ENCODE measurements at places on chromosomes 7 and 10.
A peak's percentile ranks its signal among the peaks of the same experiment; 100 is the strongest.

GRCh38 chr7:140982508-140982907 lies 32.2 kb downstream of the MRPS33 start:
- no peak for DNase-seq

DNA sequence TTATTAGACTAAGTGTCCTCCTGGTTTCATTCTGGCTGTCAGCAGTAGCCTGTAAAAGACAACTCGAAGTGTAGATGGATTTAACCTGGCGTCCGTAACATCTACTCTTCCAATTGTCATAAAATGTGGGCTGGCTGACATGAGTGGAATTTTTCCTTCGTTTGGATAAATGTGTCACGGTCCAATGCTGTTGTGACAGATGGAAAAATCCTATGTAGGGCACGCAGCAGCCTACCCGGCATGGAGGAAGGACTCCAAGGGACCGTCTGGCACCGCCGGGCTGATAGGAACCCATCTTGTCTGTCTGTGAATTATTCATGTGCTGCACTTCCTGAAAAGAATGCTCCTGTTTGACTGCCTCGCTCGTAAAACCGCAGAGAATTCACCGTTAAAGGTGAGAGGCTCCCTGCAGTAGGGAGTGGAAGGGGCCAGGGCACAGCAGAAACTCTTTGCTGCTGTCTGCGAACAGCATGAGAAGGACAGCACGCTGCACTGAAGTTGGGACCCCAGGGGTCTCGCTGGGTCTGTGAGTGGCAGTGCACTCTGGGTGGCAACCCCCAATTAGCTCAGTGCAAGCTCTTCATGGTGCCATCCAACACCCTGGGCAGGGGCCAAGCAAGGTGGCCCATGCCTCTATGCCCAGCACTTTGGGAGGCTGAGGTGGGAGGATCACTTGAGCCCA lies 1.6 kb upstream of the ORAI2 start:
- no peak for DNase-seq

DNA sequence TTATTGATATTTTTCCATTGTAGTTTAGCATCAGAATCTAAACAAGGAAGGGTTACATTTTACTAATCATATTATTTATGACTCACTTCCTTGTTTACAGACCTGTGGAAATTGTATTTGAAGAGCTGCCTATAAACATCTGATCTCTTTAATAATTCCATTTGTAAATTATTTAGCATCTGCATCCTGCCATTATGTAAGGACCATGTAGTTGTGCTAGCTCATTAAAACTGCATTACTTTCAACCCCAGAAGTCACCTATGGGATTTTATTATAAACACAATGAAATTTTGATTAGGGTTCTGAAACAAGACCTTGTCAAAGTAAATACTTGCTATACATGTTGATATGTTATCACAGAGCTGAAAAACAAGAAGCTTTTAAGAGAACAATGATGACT lies 146.8 kb upstream of the SLC26A5 start:
- DNase-seq, result no peak

DNA sequence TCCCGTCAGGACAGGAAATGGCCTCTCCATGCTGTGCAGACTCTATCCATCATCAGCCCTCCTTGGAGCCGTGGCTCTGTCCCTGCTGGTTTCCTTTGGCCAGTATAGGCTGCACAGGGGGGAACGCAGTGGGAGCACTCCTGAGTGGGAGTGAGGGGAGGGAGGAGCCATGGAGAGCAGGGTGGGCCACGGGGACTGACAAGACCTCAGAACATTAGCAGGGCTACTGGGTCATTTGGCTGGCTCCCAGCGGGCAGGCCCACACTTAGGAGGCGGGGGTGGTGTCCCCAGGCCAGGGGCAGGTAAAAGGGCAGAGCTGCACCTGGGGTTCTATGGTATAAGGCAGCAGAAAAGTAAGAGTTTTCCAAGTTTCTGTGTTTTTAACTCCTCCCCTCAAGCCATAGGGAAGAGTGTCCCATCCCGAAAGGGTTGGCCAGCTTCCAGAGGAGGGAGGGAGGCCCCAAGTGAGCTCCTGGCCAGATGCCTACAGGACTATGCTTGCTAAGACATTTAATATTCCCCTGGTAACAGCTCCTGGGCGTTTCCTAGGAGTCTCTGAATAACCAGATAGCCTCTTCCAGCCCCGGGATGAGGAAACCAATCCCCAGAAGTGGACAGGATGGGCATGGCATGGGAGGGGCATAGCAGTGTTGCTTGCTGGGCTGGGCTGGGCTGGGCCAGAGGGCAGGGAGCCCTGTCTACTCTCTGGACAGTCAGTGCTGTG lies 5.5 kb upstream of the OPN4 start:
- peak; percentile 48 for DNase-seq

DNA sequence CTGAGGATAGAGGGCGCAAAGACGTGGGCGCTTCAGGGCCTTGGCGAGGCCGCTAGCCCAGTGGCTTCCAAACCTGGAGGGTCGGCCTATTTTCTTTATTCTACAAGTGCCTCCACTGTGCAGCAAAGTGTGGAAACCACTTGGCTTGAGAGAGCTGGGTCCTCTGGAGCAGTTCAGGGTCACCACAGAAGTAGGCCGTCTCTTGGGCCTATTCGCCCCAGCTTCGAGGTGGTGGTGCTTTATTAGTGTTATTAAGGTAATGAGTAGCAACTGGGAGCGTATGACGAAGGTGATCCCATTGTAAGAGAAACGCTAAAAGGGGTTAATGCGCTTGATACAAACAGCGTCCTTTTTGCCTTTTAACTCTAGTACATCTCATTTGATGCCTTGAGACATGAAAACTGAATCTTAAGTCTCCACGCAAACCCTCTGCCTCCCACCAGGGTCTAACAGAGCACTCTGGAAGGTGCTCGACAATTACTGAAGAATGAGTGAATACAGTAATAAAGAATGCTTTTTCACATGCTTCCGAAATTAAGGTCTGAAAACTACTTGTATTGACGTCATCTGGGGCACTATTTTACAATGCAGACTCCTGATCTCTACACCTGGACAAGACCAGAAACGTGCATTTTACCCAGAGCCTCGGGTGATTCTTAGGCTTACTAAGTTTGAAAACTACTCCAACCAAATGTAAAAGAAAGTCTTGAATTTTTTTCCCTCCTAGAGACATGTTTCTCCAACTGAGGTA lies 647 bp upstream of the GSAP start:
- no peak for DNase-seq

DNA sequence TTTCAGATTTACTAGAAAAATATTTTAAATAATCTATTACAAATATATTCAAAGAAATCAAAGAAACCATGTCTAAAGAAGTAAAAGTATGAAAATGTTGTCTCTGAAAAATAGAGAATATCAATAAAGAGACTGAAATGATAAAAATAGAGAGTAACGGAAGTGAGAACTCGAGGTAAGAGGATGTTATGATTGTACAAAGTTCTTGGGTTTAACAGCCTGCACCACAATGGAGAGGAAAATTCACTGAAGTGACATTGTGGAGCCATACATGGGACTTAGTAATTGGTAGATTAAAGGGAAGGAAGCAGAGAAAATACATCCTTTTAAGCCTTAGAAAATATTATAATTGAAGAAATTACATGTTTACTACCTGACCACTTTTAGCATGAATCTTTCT lies 77.9 kb downstream of the THSD7A start:
- no peak for DNase-seq

DNA sequence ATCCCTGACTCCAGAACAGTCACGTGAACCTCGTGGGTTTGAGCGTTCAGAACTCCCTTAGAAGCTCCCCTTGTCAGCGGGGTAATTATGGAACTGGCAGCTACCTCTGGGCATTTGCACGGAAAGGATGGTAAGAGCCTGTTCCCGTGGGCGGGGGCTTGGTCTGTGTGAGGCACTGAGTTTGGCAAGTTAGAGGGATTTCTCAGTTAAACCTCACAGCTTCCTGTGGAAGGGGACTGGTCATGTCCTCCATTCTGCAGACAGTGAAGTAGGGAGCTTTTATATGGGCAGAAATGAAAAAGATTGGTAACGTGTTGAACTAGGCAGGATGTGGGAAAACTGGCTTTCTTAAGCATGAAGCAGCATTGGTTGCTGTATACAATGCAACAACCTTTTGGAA lies 16.0 kb downstream of the PALD1 start:
- DNase-seq, result no peak

DNA sequence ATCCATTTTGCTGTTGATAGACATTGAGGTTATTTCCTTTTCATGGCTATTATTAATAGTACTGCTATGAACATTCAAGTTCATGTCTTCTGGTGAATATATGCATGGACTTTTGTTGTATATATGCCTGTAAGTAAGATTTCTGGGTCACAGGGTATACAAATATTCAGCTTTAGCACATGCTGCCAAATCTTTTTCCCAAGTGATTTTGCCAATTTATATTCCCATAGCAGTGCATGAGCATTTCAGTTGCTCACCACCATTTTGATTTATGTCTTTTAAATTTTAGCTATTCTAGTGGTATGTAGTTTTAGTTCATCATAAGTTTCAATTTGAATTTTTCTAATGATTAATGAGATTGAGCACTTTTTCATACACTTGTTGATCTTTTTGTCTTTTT lies 59.9 kb downstream of the CALD1 start:
- DNase-seq, result no peak

- DNase-seq, result peak; percentile 39
These were observed 6.4 kb downstream of the USP54 start for GRCh38 chr10:73584737-73585136.

- DNase-seq, result peak; percentile 19
These were observed 187.4 kb downstream of the RNLS start for GRCh38 chr10:88395677-88396076.

GRCh38 chr10:131728286-131729228 lies 172.3 kb upstream of the PPP2R2D start:
- no peak for DNase-seq

- peak; percentile 51 for DNase-seq
These were observed 58.3 kb downstream of the INPP5A start for GRCh38 chr10:132595854-132596253.

DNA sequence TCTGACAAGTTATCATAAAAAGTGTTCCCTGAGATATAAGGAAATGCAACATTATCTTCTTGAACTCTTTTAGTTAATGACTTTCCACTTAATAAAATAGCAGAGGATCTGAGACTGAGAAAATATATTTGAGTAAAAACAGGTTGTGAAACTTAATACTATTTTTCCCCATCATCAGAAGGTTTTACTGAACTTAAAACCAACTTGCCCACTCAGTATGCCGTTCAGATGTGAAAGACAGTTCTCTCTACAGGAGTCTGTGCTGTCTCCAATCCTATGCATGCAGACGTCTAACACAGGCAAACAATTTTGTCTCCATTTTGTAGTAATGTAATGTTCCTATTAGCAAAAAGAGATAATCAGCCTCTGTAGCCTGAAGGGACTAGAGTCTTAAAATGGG lies 38.2 kb upstream of the CYP2C18 start:
- no peak for DNase-seq

- peak; percentile 41 for DNase-seq
These were observed 9.9 kb upstream of the LIPM start for GRCh38 chr10:88792661-88793060.

GRCh38 chr10:112977426-112977898 lies 27.4 kb downstream of the TCF7L2 start:
- DNase-seq, result no peak

GRCh38 chr10:20088061-20088701 lies 271.9 kb downstream of the PLXDC2 start:
- DNase-seq, result no peak

DNA sequence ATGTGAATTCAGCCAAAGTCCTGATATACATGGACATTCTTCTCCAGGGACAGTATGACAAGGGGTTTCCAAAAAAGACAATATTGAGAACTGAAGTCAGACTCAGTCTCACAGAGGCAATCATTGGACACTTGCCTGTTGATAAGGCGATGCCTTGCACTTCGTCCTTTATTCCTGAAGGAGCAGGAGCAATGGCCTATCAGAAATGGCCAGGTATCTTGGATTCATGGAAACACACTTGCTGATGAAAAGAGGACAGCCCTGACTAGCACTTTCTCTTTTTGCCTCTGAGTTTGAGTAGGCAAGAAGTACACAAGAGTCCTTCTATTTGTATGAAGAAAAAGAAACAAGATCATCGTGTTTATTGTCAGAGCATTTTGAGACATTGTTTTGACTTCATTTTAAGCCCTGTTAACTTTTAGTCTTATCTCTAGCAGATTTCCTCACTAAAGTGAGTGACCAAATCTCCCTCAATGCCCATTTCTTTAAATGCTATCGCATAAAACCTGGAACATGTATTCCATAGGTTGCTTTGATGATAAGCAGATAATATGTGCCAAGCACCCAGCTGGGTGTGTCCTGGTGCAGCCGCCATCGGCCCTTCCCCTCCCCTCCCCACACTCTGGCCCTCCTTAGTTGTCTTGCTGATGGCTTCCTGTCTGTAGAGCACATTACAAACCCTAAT lies 26.6 kb downstream of the ST8SIA6 start:
- no peak for DNase-seq

GRCh38 chr7:154789404-154789803 lies 213.5 kb downstream of the PAXIP1 start:
- no peak for DNase-seq

- no peak for DNase-seq
These were observed 100.1 kb downstream of the ZRANB1 start for GRCh38 chr10:125041856-125042506.

DNA sequence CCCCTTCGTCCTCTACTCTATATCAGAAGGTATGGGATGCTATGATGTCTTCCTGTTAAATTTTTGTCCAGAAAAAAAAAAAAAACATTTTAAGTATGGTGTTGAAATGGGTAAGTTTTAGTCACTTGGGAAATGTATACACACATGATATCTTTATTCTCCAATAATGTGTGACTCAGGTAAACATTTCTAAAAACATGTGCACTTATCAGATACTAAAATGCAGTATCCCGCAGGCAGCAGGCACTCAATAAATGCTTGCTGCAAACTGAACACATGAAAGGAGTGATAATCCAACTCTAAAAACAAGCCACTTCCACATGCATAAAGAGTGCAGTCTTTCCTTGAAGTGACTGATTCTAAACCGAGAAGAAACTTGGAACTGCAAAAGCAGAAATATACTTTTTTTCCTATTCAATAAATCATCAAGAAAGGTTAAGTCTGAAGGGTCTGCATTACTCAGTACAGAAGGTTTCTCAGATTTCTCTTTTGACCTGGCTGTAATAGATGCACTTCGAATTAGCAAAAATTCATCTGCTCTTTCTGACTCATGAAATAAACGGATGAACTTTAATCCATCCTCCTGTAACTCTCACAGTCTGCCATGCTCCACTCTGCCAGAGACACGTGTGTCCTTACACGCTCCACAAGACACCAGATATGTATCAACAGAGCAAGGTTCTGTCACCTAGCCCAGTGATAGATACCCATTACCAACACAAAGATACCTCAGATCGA lies 84.0 kb downstream of the HIPK2 start:
- no peak for DNase-seq

- DNase-seq, result no peak
These were observed 70.7 kb downstream of the C10orf105 start for GRCh38 chr10:71648933-71649320.

GRCh38 chr7:114409750-114410149 lies 4.9 kb upstream of the FOXP2 start:
- peak; percentile 30 for DNase-seq

- no peak for DNase-seq
These were observed 19.9 kb downstream of the ANKRD22 start for GRCh38 chr10:88831709-88832108.

GRCh38 chr10:86535132-86535882 lies 13.7 kb upstream of the WAPL start:
- no peak for DNase-seq
